ENCODE measurements at places on chromosomes 3 and 15.

DNA sequence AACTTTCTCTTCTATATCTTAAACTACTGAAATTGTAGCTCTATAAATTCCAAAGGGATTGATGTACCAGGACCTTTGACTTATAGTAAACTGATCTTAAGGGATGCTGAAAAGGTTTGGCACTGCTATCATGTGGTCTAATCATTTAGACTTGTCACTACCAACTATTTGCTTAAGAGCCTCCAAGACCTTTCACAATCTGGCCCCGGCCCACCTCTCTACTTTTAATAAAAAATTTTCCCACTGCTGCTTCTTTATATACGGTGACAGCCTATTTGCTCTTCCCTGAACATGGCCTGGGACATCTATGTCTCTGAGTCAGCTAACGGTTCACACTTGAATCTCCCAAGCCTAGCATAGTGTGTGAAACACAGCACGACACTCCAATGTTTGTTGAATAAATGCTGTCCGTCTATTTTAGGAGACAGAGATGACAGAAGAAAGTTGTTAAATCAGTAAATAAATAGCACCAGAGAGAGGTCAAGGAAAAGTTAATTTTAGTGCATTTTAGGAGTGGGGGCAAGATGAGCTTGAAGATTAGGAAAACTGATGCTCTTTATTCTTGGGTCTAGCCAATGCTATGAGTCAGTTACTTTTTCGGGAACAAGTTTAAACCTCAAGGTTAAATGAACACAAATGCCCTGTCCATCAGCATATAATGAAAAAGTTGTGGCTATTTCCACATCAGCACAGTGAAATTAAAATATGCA lies 212.9 kb downstream of the TIGIT start:
- DNase-seq = no peak

- DNase-seq = no peak
Measured at GRCh38 chr3:160616716-160617115, 51.3 kb upstream of the KPNA4 start.

- DNase-seq = no peak
Measured at GRCh38 chr15:67776600-67776999, 48.7 kb upstream of the SKOR1 start.

DNA sequence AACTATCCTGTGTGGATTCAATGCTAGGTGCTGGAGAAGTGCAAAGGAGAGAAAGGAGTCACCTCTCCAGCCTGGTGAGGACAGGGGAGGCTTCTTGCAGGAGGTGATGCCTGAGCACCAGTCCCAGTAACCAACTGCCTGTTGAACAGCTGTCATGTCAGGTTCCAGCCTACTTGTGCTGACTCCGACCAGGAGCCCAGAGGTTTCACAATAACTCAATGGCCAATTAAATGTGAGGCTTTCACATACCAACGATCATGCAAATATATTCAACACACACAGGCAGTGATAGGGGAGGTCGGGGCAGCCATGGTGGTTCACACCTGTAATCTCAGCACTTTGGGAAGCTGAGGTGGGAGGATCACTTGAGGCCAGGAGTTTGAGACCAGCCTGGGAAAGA lies 7.7 kb downstream of the SORD start:
- no peak for DNase-seq

DNA sequence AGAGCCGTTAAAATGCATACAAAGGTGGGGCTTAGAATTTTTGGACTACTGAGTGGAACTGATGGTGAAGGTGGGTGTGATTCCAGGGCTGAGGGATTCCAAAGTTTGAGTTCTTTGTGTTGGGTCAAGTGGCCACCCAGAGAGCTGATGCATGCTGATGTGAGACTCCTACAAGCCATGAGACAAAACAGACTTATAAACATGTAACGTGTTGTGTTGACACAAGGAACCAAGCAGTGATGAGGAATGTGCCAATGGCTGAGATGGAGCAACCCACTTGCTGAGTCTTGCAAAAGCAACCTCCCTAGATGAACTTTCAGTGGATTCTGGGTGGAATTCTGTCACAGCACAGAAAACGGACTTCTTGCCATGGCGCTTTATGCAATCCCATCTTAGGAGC lies 289.0 kb downstream of the TLE3 start:
- no peak for DNase-seq

GRCh38 chr3:30695302-30696061 lies 89.1 kb downstream of the TGFBR2 start:
- no peak for DNase-seq

- DNase-seq = no peak
Measured at GRCh38 chr3:172694573-172695246, 16.2 kb downstream of the NCEH1 start.

GRCh38 chr15:60001610-60002527 lies 2.2 kb upstream of the FOXB1 start:
- no peak for DNase-seq

DNA sequence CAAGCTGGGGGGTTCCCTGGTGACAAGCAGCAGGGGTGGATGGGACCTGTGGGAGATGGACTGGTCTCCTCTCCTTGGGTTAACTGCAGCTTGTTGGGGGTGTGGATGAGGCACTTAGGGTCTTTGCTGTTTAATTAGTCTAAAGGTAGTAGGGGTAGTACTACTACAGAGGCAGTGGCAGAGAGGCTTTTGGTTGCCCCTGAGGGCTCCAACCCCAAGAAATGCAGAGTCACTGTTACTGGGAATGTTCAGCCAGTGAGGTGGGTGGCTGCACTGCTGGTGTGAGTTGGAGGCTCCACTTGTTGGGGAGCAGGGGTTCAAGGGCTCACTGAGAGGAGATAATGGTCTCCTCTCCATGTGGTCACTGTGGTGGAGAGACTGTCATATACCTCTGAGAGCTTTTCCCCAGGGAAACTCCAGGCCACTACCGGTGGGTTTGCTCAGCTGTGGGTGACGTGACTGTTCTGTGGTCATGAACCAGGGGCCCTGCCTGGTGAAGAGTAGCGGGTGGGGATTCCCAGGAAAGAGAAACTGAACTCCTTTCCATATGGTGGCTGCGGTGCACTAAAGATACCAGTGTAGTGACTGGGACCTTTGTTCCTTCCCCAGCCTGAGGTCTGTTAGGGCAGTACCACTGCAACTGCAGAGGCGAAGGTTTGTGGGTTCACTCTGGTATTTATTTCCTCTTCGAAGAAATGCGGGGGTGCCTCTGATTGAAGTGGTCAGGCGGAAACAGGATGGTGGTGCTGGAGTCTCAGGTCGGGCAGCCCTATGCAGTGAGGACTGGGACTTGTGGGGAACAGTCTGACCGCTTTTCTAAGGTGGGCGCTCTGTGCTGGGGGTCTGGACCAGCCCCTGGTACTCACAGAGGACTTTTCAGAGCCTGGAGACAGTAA lies 68.9 kb upstream of the TNFSF10 start:
- DNase-seq = peak; percentile 71

DNA sequence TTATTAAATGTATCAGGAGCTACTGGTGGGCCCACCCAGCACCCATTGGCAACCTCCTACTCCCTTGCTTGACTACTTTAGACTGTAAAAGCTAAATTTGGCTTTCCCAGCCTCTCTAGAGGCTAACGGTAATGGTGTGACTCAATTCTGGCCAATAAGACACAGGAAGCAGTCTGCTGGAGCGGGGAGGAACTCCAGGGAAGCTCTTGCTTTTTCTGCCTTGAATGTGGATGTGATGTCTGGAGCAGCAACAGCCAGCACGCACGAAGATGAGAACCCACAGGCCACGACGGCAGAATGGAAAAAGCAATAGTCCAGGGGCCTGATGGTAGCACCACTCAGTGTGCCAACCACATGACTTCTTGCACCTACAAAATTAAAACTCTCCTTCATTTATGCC lies 39.9 kb downstream of the RAB6B start:
- no peak for DNase-seq

DNA sequence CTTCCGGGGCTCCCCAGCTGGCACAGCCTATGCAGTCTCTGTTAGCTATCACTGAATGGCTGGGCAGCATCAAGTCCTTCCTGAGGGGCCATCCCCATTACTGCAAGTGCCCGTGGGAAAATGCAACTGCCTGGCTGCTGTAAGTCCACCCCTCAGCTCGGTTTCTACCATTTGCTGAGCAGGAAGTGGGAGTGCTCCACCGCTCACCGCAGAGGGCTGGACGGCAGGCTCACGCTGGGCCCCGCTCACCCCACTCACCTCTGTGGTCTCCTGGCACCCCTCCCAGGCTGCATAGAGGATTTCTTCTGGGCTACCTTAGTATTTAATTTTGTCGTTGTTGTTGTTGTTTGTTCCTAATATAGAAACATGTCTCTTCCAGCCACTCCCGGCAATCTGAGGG lies 270.2 kb downstream of the PLCL2 start:
- DNase-seq = no peak

GRCh38 chr3:184785890-184786279 lies 26.1 kb upstream of the VPS8 start:
- DNase-seq = no peak

DNA sequence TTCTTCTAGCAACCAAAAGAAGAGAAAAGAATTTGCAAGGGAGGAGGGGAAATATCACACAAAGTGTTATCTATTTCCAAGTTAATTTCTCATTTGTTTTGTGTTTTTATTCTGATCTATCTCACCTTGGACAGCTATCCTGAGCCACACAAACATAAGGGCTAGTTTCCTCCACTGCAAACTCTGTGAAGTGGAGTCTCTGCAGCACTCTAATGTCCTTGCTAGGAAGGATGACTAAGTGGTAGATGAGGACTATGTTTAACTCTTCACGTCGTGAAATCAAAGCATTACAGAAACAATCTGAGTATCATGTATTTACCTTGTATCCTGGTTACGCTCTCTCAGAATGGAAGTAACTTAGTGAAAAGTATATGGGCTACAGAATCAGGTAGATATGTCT lies 33.9 kb upstream of the CHRM5 start:
- DNase-seq = no peak

- peak; percentile 86 for DNase-seq
Measured at GRCh38 chr3:69082805-69083204, 1.9 kb upstream of the ARL6IP5 start.

GRCh38 chr3:132341746-132342145 lies 24.5 kb downstream of the ACP3 start:
- DNase-seq = no peak

GRCh38 chr3:41690766-41691563 lies 270.9 kb downstream of the ULK4 start:
- no peak for DNase-seq

GRCh38 chr3:70916375-70917055 lies 604.1 kb upstream of the MDFIC2 start:
- DNase-seq = no peak

- no peak for DNase-seq
Measured at GRCh38 chr3:99686955-99687612, 48.7 kb downstream of the COL8A1 start.

GRCh38 chr3:130894986-130895280 lies 1.0 kb downstream of the ATP2C1 start:
- DNase-seq = no peak

- DNase-seq = no peak
Measured at GRCh38 chr15:60396560-60396957, 1.2 kb downstream of the ANXA2 start.

Data from stimulated activated effector memory CD8-positive, alpha-beta T cell treated with anti-CD3 and anti-CD28 coated beads, Interleukin-12 subunit alpha, Interleukin-12 subunit beta, amount 100 ng/mL, for 72 hours (primary cell).